Activated CD8-positive, alpha-beta memory T cell treated with anti-CD3 and anti-CD28 coated beads for 1 hour (primary cell): ENCODE measurements at places on chromosomes 16 and 17.

DNA sequence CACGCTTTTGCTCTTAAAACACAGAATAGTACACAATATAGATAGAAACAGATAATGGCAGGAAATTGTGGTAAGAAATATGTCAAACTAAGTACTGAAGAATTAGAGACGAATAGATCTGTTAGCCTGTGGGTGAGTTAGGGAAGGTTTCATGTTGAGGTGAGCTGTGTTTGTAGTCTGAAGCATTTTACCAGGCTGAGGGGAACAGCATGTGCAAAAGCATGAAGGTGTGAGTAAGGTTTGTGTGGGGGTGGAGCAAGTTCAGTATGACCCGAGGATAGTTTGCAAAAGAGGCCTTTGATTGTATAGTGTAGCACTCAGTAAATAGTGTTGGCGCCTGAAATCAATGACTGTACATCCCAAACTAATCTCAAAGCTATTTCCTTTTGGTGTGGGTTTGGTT, 13.8 kb downstream of the IGSF6 start:
- no peak for DNase-seq

- no peak for DNase-seq
Measured at GRCh38 chr16:379183-379960, 2.4 kb downstream of the PGAP6 start.

DNA sequence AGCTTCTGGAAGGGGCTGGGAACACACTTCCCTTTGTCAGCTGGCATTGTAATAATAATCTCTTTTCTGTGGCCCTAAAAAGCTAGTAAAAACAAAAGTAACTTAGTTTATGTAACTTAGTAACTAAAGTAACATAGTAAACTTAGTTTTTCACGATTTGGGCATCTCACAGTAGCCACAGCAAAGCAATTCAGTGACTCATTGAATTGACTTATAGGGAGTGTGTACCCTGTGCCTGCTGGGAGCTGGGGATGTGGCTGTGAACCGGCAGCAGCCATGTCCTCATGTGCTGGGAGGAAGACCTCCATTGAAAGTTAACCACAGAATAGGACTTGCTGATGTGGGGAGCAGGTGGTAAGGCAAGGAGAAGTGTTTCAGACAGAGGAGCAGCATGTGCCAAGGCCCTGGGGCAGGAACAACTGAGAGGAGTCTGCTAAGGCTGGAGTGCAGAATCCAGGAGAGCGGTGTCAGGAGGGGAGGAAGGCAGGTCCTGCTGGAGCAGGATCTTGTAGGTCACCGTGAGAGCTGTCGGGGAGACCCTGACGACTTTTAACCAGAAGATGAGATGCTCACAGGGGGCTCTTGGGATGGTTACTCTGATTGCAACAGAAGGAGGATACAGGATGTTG, 112.8 kb downstream of the PLCG2 start:
- DNase-seq = no peak

DNA sequence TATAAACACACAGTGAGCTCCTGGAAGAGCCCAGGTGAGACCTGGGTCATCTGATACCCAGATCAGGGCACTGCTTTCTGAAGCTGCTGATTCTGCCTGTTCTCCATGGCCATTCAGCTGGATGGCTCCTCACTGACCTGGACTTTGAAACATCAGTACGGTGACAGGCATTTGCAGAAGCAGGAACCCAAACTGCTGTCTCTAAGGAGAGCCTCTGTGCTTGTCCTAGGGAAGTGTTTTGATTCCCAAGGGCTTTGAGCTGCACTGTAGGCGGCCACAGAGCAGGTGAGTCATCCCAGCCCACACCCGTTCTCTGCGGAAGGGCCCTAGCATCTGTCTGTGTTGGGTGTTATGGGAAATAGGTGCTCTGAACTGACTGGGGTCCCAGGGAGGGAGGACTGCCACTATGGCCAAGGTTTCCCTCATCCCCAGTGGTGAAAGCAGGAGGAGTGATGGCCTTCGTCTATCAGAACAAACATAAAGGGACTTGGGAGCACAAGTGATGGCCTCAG, 60.7 kb upstream of the ADCY9 start:
- DNase-seq = no peak

DNA sequence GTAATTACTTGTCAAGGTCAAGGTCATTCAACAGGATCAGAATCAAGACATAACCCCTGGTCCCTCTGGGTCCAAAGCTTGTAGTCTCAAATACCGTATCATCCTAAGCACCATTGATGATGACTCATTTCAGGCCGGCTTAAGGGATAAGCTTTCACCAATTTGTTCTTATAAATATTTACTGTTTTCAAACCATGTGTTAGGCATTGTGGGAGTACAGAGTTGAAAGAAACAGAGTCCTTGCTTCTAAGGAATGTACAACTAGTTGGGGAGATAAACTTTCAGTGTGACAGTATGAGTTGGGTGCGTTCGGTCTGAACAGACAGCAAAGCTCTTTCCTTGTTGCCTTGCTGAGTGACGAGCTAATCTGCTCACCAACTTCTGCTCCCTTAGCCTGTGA, 183.5 kb upstream of the MAF start:
- DNase-seq = no peak

GRCh38 chr17:18247613-18248001, 10.9 kb downstream of the FLII start:
- DNase-seq = no peak

- no peak for DNase-seq
Measured at GRCh38 chr16:24883714-24884151, 38.0 kb downstream of the SLC5A11 start.

DNA sequence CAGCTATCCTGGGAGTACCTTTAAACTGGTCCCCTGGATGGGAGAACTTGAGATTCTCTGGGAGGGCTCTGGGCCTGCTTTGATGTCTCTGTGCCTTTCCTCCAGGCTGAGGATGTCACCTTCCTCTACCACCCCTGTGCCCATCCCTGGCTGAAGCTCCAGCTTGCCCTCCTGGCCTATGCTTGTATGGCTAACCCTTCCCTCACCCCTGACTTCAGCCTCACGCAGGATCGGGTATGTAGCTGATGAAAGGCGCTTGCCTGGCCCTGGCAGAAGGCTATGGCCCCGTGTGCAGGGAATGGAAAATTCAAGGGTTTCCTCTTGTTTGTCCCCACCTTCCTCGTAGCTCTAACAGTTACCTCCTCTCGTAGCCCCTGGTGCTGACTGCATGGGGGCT, 3.0 kb downstream of the TP53I13 start:
- no peak for DNase-seq

GRCh38 chr16:55367866-55368603, 44.0 kb downstream of the IRX6 start:
- DNase-seq = no peak

GRCh38 chr16:68401871-68402747, 46.2 kb downstream of the SMPD3 start:
- DNase-seq = no peak

DNA sequence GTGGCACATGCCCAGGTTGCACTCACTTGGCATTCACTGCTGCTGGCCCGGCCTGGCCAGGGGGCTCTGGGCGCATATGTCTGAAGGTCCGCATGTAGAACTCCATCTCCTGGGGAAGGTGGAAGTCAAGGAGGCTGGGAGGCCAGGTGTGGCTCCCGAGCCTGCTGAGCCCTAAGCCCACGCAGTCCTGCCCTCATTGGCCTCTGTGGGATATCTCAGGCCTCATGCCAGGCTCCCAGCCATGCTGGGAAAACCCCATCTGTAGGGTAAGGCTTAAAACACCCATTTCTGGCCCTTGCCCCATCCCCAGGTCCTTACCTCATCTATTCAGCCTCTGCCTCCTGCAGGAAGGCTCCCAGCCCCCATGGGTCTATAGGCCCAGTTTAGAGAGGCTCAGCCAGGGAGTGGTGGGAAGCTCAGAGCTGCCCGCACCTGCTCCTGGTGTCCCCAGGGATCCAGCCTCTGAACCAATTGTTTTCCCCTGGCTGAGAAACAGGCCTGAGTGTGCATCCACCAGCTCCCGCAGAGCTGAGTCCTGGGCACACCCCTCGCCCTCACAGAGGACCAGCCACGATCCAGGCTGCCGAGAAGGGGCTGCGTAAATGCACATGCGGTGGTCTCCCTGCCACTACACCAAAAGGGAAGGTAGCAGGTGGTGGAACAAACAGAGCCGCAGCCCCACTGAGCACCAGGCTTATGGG, 2.3 kb upstream of the TPPP3 start:
- no peak for DNase-seq
